ENCODE measurements at places on chromosomes 5 and 9.

DNA sequence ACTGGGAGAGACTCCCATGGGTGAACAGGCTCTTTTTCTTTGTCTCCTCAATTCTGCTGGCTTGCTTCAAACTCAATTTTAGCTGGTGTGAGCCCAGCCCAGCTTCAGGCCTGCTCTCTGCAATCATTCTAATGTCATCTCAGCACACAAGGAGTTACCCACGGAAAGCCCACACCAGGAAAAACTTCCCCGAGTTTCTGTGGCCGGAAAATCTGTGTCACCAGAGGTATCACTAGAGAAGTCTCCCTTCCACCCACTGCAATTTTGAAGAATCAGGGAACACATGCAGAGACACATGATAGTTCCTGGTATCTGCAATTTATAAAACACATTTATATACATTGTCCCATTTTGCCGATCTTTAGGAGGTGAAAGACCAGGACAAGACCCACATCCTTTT is 13.5 kb upstream of the NDFIP1 start:
- DNase-seq: no peak

- no peak for DNase-seq
Observed at GRCh38 chr9:107342476-107343161, 59.5 kb downstream of the RAD23B start.

DNA sequence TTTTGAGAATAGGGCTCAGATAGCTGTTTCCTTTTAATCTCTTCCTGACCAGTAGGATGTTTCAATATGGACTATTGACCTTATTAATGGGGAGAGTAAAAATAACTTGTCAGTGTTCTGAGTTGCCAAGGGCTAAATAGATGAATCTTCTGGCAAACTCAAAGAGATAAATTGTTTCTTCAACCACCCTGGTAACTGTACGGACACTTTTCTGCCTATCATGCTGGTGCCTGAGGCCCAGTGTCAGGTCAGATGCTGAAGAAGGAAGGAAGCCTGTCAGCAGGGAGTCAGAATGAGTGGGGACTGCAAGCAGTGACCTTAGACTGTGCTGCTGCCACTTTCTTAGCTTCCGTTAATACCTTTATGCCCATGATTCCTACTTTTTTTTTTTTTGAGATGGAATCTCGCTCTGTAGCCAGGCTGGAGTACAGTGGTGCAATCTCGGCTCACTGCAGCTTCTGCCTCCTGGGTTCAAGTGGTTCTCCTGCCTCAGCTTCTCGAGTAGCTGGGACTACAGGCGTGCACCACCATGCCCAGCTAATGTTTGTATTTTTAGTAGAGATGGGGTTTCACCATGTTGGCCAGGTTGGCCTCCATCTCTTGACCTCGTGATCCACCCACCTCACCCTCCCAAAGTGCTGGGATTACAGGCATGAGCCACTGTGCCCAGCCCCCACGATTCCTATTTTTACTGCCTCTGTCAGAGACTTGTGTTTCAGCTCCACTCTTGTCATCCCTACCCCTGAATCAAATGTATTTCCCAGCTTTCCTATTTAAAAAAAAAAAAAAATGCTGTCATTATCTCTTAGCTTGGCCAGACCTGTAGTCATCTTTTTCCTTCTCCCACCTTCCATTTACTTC is 33.7 kb downstream of the TGFBR1 start:
- no peak for DNase-seq

- DNase-seq: no peak
Observed at GRCh38 chr5:74963407-74963806, 89.0 kb downstream of the GCNT4 start.

DNA sequence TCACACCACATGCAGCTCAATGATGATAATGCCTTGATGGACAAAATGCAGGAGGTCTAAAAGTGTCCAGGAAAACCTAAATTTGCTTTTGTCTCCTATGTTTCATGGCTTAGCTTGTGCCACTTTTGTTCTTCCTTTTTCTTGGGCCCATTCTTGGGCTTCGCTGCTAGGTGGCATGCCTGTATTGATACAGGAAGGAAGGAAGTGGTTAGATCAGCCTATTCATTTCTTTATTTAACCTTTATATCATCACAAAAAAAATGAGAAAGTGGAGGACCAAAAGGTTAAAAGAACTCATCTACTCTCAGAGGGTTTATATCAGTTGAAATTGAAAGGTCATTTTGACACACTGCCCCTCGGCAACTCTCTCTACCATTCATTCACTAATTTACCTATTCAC is 260.2 kb downstream of the ARHGAP26 start:
- peak; percentile 46 for DNase-seq
